ENCODE measurements at places on chromosomes 12 and 14.
A peak's percentile ranks its signal among the peaks of the same experiment; 100 is the strongest.

- DNase-seq: no peak
These were observed 4.3 kb upstream of the BDKRB1 start for GRCh38 chr14:96251656-96252155.

- no peak for DNase-seq
These were observed 6.9 kb downstream of the ANAPC5 start for GRCh38 chr12:121345151-121345815.

DNA sequence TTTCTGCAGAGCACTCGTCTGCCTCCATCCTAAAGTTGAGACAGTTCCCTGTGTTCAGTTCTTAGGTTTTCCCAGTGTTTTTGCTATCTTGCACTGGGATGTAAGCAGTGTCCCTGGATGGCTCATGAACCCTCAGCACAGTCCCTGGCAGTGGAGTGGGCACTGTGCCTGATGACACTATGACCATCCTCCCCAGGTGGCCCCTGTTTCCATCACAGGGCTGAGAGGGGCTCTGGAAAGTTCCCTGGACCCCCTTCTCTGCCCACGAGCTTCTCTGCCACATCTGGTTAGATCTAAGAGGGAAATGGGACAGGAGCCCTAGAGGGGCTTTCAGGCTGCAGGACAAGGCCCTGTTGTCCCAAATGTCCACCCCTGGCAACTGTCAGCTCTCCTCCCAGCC, 249.8 kb upstream of the SFSWAP start:
- no peak for DNase-seq

DNA sequence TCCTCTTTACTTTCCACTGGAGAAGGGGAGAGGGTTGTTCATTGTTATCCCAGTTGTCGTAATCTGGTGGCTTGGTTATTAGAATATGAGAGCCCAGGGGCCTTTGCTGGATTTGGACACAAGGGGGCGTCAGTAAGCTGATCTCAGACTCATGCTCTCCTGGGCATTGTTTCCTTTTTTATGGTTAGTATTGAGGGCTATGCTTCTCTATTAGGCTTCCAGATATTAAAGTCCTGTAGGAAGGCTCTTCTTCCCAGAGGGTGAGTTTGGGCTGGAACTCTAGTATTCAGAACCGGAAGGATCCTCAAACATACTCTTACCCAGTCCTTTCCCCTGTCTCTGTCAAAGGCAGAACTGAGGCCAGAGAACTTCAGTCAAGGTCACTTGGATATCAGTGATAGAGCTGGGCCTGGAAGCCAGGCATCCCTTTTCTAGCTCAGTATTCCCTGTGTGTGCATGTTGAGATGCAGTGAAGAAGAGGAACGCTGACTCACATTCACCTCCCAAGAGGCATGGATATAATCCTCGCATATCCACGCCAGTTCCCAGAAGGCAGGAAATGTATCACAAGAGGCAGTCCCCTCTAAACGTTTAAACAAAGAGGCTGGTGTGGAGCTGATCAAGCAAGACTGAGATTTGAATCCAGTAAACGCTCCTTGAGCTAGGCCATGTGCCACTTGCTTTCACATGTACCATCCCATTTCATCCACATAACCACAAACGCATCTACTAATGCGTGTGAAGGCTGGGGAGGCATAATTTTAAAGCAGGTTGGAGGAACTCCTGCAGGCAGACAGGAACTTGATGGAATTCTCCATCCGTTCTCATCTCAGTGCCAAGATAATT, 41.6 kb downstream of the UBE3B start:
- peak; percentile 49 for DNase-seq

DNA sequence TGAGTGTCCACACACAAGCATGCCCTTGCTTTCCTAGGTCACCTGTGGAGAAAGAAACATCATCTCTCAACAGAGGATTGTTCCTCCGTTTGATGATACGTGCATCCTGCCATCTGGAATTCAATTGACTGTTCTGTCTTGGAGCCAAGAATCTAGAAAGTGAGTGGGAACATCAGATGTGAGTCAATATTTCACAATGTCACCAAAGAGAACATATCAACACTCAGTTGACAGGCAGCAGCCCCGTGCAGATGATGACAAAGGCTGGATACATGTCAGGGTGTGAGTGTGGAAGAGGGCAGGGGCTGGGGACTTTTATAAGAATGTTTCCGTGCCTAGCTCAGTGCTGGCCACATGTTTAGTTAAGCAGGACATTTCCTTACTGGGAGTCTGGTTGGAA, 76.1 kb downstream of the TBC1D30 start:
- DNase-seq: no peak

GRCh38 chr14:96574633-96575632, 72.8 kb downstream of the PAPOLA start:
- no peak for DNase-seq

GRCh38 chr14:90624227-90624626, 192.0 kb downstream of the TTC7B start:
- peak; percentile 87 for DNase-seq

DNA sequence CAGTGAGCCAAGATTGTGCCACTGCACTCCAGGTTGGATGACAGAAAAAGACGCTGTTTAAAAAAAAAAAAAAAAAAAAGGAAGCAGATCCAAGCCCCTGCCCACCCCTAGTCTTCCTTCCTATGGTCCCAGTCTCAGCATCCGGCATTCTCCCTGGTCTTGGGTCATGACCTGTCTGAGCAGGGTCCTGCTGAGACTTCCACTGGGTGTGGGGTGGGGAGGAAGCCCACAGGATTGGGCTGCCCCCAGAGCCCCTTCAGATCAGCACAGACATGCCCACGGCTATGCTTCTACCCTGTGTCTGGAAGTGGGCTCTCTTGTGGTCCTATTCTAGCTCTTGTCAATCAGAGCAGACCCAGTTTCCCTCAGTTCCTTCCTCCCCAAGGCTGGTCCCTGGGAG, 12.6 kb upstream of the PLEK2 start:
- no peak for DNase-seq

DNA sequence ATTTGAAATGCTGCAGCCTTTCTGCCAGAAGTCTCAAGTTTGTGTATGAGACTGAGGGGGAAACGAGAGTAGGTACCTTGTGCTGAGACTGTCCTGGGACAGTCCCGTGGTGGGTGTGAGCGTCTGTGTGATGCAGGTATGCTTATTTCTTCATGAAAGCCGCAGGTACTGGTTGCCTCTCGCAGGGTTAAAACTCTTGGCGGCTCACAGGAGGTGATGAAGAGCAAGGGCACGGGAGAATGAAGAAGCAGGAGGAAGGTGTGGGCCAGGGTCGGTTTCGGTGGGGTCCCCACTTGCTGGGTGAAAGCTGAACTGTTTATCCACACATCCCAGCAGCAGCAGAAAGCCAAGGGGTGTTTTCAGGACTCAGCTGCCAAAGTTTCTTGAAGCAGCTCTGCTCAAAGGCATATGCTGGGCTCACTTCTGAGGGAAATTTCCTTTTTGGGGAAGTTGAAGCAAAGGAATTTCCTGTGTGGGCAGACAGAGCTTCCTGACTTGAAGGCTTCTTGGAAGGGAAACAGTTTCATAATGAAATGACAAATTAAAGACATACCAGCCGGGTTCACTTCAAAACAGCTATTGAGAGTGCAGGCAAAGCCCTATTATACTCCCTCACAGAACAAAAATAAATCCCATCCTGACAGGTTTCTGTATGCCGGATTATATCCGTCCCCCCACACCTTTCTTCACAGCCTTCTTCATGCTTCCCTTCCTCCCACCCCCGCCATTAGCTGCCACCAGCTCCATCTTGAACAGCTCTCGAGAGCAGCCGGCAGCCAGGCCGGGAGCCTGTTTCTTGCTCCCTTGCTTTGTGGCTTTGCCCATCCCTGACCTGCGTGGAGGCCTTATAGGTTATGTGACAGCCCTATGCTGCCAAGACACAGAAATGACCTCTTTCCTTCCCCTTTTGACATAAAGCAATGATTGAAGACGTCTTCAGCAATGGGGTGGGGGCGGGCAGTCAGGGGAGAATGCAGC, 116.6 kb downstream of the ETV6 start:
- DNase-seq: peak; percentile 92
